Bronchial epithelial cell (primary cell): ENCODE measurements at places on chromosomes 3 and 15.

GRCh38 chr3:191136347-191136746 is 62.7 kb upstream of the OSTN start:
- DNase-seq, result peak; percentile 28

- DNase-seq, result no peak
These were observed 130.0 kb downstream of the FBN1 start for GRCh38 chr15:48515500-48515899.

DNA sequence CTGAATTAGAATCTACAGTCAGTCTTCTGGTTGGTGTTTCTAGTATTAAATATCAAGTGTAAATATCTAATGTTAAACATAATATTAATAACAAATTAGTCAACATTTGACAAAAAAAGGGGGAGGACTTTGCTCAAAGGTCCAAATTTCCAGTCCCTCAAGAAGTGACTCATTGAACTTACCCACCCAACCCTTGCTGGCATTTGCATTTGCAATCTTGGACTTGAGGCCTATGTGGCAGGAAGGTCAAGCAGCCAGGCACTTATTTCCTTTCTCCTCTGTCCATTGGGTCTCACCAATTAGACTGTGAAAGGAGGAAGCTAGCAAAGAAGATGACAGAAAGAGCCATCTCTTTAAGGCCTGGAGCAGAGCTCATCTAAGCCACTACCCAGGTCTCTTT is 174.0 kb downstream of the THRB start:
- DNase-seq, result no peak

DNA sequence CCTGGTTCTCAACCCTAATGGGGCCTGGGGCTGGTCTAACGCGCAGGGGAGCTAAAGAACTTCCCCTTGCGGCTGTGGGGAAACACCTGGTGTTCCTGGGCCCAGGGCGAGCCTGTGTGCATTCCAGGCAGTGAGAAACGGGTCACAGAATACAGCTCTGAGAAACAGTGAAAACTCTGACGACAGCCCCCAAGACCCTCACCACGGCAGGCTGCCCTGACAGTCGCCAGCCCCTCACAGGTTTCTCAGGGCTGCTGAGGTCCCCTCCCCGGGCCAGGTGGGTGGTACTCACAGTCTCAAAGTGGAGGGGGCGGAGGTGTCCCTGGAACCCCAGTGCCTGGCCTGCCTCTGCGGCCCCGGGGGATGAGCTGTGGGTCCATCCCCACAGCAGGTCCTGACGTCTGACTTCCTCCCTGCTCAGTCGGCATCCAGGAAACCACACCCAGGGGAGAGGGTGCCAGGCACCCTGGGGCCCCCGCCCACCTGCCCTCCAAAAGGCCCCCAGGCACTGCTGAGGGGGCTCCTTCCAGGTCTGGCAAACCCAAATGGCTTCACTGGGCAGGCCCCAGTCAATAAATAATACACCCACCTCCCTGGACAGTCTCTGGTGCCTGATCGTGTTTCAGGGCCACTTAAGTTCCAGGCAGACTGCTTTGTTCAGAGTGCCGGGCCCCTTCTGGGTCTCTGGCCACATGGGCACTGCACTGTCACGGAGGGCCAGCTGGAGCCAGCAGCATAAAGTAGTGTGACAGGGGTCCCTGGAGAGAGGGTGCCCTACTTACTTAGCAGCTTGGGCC is 57.7 kb downstream of the IQSEC1 start:
- DNase-seq, result no peak

- peak; percentile 93 for DNase-seq
These were observed 9.9 kb downstream of the ZBED2 start for GRCh38 chr3:111585217-111585616.

DNA sequence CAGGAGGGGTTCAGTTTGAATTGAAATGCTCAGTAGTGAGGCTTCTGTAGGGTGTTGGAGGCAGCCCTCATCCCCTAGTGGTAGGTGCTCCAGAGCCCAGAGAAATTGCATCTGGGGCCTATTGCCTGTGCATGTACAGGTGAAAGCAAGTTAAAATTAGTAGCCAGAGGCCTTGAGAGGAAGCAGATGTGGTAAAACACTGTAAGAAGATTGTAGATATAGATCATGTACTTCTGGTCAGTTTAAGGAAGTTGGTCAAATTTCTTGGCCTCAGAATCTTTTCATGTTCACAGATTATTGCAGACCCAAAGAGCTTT is 34.6 kb downstream of the IGSF10 start:
- DNase-seq, result no peak
